ENCODE measurements at places on chromosomes 11 and 22. TPM values are rescaled to one million over a fixed set of nuclear protein-coding genes. Genes with fewer than 3 reads are reported as not detected.

DNA sequence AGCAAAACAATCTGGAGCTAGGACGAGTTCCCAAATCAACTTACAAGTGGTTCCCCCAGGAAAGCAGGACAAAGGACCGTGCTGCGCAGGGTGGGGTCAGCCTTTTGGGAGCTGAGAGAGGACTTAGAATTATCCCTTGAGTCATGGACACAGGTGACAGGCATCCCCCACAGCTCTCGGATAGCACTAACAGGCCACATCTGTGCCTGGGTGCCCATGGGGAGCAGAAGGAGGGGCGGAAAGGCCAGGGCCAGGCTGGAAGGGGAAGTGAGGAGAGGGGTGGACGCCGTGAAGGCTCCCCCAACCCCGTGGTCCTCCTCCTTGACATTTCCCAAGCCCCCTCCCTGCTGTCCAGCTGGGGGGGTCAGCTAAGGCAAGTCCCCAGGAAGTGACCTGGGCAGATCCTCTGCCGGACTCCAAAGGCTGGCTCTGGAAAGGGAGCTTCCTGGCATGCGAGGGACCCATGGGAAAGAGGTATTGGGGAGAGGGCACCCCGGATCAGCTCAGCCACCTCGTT, 31.6 kb upstream of the A4GALT start:
- no peak for DNase-seq

- no peak for DNase-seq
Measured at GRCh38 chr11:28911829-28912228, 803.6 kb downstream of the METTL15 start.

DNA sequence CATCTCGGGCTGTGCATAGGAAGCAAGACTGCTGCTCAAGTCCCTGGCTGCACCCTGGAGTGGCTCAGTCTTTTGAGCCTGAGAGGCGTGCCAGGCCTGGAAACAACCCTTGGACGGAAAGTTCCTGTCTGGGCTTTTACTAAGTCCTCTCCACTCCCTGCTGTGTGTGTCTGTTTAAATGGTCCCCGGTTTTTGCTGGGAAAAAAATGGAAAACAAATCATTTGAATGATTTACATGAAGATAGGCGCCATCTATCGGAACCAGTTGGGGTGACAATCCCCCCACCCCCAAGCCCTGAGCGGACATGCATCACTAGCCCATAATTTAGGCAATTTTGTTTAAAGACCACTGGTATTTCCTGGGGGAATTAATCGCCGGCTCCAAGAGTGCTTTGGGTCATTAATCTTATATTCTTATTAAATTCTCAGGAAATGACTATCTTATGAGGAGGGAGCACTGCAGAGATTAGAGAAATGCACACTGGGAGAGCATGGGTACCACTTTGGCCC, 2.7 kb upstream of the GAB2 start:
- DNase-seq: peak; percentile 49

- DNase-seq: no peak
Measured at GRCh38 chr22:23836281-23836680, 2.5 kb downstream of the DERL3 start.

NCR3LG1 gene
- total RNA-seq: 1.8 TPM

GRCh38 chr11:59730896-59731565, 17.4 kb upstream of the OR10V1 start:
- DNase-seq: no peak

GRCh38 chr11:41486424-41486823, 27.0 kb upstream of the LRRC4C start:
- DNase-seq: no peak

TRIM6 gene
- not detected for total RNA-seq

DNA sequence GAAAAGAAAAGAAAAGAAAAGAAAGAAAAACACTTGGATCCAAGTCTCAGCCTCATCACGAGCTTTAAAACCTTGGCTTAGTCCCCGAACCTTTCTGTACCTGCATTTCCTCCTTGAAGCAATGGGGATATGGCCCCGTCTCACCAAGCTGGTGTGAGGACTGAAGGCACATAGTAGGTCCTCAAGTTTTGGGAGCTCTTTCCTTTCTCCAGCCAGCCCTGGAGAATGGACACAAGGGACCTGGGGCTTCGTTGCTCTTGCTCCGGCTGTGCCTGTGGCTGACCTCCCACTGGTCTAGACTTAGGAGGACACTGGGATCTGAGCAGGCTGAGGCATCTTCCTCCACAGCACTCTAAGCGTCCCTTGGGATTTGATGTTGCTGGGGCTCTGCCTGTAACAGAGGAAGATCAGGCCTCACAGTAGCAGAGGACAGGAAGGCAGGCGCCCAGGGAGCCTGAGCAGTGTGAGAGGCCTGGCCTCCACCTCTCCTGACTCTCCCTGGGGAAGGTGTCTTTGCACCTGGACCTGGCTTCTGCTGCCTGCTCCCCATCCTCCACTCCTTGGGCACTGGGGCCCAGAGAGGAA, 32.8 kb downstream of the KCNC1 start:
- DNase-seq: no peak

DNA sequence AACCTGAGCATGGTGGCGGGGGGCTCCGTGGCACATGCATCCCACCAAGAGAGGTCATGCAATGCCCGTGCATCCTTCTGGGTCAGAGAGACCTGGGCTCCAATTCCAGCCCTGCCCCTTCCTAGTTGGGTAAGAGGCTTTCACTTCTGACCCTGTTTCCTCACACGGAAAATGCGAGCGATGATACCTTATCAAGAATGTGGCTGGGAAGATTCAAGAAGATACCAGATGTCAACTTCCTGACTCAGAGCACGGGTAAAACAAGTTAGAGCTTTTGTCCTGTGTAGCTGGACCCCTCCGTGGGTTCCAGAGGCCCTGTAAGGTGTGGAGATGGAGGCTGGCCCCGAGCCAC, 8.7 kb upstream of the DGKZ start:
- no peak for DNase-seq

C11orf91 gene
- total RNA-seq: not detected

MOGAT2 gene
- total RNA-seq: not detected

- DNase-seq: no peak
Measured at GRCh38 chr11:77114089-77114463, 11.4 kb downstream of the OMP start.

DEFB131B gene
- total RNA-seq: not detected

- no peak for DNase-seq
Measured at GRCh38 chr11:118415739-118416068, 14.3 kb downstream of the ATP5MG start.

KLHDC7B gene
- 3.7 TPM for total RNA-seq

DNA sequence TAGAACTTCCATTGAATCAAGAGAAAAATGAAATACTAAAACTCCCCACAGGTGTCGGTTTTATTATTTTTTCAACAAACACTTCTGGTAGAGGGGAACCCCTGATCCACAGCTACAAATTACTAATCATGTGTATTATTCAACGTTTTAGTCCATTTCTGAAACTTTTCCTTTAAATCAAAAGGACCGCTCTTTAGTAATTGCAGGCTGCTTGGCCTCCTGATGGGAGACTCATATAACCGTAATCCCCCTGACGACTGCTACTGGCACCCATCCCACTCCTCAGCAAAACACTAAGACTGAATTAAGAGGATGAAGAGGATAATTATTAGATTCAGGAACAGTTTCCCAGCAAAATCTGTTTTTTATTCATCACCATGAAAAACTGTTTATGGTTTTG, 46.4 kb downstream of the PAX6 start:
- DNase-seq: no peak

CST6 gene
- not detected for total RNA-seq

- DNase-seq: no peak
Measured at GRCh38 chr11:130099356-130099755, 29.7 kb downstream of the APLP2 start.

DNA sequence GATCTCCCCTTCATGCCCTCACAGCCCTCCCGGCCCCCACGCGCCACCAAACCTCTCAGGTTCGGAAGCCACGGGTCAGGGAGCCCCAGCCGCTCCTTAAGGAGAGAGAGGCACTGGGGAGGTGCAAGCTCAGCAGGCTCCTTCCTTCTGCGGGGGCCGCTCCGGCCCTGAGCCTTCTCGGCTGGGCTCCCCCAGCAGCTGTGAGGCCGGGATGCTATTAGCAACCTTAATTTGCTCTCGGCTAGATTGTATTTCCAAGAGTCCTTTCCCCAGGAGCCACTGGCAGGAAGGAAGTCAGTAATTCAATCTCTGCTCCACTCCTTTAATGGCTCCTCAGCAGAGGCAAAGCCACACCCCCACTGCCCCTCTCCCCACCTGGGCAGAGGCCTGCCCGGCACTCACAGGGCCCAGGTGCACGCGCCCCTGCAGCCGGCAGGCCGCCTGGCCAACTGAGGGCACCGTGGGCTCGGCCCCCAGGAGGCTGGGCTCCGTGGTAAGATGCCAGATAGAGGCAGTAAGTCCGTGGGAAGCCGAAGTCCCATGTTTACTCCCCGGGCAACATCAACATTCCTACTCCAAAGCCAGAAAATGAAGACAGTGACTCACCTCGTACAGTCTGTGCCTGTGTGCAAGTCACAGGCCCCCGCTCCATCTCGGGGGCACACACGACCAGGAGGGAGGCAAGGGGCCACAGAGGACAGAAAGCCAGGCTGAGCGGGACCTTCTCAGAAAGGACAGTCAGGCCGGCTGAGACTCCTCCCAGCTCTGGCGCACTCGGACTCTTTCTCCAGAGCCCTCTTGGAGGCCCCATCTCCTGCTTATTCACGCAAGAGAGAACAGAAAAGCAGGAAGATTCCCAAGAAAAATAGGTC, 5.2 kb downstream of the IGSF9B start:
- no peak for DNase-seq

DNA sequence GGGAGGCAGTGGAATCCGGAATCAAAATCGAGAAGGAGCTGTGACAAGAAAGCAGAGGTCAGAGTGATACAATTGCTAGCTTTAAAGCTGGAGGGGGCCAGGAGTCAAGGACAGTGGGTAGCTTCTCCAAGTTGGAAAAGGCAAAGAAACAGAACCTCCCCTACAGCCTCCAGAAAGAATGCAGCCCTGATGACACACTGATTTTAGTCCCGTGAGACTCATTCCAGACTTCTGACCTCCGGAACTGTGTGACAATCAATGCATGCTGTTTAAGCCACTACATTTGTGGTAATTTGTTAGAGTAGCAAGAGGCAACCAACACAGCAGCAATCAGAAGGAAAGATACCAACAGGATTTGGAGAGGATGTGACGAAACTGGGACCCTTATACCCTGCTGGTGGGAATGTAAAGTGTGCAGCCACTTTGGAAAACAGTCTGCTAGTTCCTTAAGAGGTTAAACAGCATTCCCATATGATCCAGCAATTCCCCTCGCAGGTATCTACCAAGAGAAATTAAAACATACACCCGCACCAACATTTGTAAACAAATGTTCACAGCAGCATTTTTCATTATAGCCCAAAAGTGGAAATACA, 66.7 kb downstream of the DSCAML1 start:
- DNase-seq: no peak

POU2AF1 gene
- 3.4 TPM for total RNA-seq

- no peak for DNase-seq
Measured at GRCh38 chr11:85759915-85760314, 51.0 kb downstream of the SYTL2 start.

GRCh38 chr11:86748296-86748695, 52.0 kb upstream of the PRSS23 start:
- DNase-seq: no peak

- DNase-seq: no peak
Measured at GRCh38 chr11:1256257-1257045, 33.6 kb downstream of the MUC5B start.

DNA sequence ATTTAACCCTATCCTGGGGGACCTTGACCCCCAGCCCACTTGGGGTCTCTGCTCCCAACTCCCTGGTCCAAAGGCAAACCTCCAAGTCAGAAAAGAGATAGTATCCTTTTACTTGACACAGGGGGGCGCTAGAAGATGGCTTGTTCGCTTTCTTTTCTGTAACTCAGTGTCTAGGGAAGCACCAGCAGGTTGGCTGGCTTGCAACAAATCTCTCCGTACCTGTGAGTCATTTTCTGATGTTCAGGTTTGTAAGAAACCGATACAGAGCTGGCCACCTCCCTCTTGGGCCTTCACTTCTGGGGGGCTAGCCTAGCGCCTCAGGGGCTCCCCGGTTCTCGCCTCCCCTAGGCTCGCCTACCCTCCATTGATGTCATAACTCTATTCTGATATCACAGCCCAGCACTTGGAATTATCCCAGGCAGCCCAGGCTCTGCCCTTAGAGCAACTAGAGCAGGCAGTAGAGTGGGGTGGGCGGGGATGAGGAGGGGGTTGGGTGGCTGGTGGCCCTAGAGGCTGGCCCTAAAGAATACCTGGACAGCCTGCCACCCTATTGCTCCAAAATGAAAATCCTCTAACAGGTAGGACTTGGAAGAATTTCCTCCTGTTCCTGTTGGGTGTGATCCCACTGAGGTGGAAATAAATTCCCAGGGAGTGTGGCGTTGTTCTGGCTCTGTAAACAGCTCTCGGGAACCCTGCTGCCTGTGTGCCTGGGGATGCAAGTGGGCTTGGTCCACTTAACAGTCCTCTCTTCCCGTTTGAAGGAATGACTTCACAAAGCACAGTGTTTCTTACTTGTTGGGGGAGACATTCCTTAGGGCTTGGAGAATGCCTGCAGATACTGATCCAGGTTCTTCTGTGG, 69.4 kb downstream of the OSBP2 start:
- DNase-seq: peak; percentile 41

DNA sequence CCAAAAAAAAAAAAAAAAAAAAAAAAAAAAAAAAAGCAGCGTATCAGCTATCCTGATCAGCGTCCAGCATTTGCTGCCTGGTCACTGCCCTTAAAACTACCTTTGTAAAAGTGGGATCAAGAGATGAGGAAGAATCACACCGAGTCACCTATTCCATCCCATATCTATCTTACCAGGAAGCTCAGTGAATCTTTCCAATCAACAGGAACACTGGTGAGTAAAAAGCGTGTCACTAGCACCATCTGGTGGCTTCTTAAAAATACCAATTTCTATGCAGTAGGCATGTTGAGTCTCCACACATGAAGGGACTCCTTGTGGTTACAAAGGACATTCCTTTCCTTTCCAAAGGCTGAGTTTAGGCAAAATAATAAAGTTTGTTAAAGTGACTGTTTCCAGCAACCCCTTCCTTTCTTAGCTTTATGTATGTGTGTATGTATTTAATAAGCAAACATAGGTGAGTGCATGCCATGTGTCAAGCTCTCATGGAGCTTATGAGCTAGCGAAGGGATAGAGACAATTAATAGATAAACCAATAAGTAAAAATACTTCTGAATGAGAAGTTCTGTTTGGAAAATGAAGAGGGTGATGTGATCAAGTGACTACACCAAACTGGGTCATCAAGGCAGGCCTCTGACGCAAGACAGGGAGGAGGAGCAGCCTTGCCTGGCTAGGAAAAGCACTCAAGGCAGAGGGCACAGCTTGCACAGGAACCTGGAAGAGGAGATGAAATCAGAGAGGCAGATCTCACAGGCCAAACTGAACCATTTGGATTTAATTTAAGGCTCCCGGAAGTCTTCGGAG, 13.9 kb upstream of the TP53AIP1 start:
- DNase-seq: no peak

SOX10 gene
- not detected for total RNA-seq

PLAAT4 gene
- 119 TPM for total RNA-seq

Data from T-cell (primary cell).